BJ (cell line): ENCODE measurements at places on chromosomes 7 and 10.

DNA sequence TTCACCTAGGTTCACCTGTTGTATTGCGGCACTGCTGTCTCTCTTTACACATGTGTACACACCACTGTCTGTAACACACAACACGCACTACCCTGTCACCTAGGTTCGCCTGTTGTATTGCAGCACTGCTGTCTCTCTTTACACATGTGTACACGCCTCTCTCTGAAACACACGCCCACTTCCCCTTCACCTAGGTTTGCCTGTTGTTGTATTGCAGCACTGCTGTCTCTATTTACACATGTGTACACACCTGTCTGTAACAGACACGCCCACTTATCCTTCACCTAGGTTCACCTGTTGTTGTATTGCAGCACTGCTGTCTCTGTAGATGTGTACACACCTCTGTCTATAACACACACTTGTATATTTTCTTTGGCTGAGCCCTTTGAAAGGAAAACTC, 51.5 kb downstream of the WDR37 start:
- no peak for DNase-seq

DNA sequence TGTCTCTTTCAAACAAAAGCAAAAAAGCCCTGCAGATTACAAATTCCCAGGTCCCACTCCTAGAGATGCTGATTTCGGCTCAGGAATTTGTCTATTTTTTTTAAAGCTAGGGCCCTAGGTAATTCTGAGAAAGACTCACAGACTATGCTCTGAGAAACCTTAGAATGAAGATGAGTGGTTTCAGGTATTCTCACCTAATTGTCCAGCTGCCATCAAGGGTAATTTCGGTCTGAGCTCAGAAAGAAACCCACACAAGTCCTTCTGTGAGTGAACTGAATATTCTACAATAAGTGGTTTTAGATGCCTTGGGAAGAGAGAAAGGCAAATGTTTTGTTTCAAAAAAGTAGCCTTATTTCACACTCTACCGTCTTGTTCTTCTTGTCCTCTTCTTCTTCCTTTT, 45.7 kb downstream of the DCLRE1A start:
- DNase-seq = no peak

DNA sequence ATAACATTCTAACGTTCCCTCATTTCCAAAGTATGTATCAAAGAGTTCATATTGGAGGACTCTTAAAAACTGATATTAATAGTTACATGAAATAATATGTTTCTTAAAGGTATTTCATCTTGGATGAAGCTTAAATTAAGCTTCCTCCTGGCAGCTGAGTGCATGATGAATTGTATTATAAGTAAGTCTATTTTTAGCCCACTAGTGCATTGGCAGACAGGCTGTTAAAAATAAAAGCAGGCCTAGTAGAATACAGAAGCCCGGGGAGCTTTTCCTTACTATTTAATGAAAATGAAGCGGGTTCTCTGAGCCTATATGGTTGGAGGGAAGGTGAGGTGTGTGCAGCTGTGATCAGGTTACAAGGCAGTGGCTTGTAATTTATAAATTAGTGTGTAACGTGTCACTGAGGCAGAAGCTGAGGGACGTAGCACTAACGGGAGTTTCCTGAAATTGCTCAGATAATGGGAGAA, 130.7 kb upstream of the KMT2E start:
- no peak for DNase-seq

GRCh38 chr7:118753479-118753878, 529.0 kb downstream of the ANKRD7 start:
- DNase-seq = no peak

DNA sequence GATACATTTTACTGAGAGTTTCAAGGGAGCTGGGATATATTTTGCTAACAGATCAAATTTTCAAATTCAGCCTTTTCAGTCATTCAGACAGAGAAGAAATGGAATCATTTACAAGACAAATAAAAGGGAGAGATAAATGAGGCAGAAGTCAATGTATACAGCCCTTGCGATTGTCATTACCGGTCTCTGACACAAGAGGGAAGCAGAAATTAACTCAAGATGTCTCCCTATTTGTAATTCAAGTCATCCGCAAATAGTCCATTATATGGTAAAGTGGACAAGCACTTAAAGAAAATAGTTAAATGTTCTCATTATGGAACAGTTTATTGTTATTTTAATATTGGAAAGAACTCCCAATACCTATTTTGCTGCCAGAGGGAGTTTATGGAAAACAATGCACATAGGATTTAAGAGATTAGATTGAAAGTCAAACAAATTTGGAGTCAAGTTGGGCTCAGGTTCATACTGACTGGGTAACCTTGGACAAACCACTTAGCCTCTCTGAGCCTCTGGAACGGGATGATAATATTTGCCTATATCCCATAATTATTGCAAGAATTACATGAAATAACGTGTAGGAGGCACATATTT, 89.3 kb upstream of the PRKCQ start:
- DNase-seq = peak; percentile 24

DNA sequence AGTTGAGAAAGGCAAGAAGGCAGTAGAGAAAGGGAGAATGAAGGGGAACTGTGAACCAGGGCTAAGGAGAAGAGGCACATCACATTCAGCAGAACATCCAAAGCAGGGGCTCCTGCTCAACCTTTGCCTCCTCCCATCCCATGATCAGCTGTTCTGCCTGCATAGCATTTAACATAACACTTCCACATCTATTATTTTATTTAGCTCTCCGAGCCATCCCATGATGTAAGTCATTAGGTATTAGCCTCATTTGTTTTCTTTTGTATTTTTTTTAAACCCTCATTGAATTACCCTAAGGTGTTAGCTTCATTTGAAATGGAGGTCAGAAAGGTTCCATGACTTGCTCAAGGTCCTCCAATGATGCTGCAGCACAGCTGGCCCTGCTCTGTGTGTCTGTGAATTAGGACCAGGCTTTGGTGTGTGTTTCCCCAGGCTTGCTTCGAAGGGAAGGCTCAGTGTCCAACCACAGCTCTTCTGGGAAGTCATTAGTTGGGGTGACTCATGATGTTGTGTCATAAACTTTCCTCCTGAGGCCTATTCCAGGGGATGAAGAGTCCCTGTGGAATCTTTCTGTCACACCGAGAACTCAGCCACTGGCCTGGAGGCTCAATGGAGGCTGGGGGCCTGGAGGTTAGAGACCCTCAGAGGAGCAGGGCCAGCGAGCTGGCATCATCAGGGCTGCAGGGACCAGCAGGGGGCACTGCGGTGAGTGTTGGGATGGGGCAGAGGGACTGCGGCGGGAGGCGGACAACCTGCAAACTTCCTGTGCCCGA, 16.5 kb downstream of the NPFFR1 start:
- peak; percentile 97 for DNase-seq
